ENCODE measurements at places on chromosomes 5 and 9. TPM values are rescaled to one million over a fixed set of nuclear protein-coding genes. Genes with fewer than 3 reads are reported as not detected.

Gene ADRA1B
- 14.8 TPM for total RNA-seq

GRCh38 chr5:1474866-1475543, 29.8 kb upstream of the SLC6A3 start:
- no peaks in the 10 kb centered on the region for H3K4me1 ChIP-seq
- peaks cover 36% of the 10 kb centered on the region for H3K36me3 ChIP-seq
- no peak overlapping the region for H3K4me3 ChIP-seq
- H3K27me3 ChIP-seq: no peaks in the 10 kb centered on the region
- H3K27ac ChIP-seq: no peak overlapping the region

DNA sequence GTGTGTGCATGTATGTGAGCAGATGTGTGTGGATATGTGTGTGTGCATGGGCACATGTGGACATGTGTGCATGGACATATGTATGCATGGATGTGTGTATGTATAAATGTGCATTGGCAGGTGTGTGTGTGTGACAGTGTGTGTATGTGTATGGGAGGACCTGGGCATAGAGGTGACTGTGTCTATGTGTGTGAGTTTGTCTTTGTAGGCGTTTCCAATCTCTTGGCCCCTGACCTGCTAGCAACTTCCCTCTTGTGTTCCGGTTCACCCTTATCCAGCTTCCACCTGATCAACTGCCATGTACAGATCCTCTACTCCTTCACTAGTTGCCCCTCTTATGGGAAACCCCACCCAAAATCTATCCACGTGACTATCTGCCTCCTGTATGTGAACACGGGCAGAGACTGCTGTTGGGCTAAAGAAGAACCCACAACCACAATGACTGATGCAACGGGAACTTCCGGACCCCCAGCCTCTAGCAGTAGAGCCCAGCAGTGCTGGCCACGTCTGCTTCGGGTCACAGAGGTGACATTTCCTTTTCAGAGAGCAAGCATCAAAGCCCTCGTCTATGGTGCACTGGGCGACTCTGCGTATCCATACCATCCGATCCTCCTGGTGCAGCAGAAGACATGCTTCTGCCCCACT, 24.9 kb upstream of the GADD45G start:
- no peaks in the 10 kb centered on the region for H3K27me3 ChIP-seq
- H3K27ac ChIP-seq: no peak overlapping the region
- H3K4me1 ChIP-seq: no peaks in the 10 kb centered on the region
- DNase-seq: no peak

- H3K36me3 ChIP-seq: no peaks in the 10 kb centered on the region
- H3K27me3 ChIP-seq: no peaks in the 10 kb centered on the region
- no peak for DNase-seq
- H3K4me3 ChIP-seq: no peak overlapping the region
These were observed 622.3 kb downstream of the SEMA5A start for GRCh38 chr5:8923526-8923925.

Gene RASGRF2
- total RNA-seq: 6.9 TPM

Gene SPINK14
- not detected for total RNA-seq

GRCh38 chr5:164377746-164378145, 872.3 kb downstream of the MAT2B start:
- no peak overlapping the region for H3K27ac ChIP-seq
- DNase-seq: no peak
- no peaks in the 10 kb centered on the region for H3K36me3 ChIP-seq
- no peaks in the 10 kb centered on the region for H3K27me3 ChIP-seq
- H3K4me3 ChIP-seq: no peak overlapping the region

GRCh38 chr9:70805949-70806348, 315.5 kb downstream of the TRPM3 start:
- no peak for DNase-seq
- H3K27me3 ChIP-seq: no peaks in the 10 kb centered on the region
- H3K36me3 ChIP-seq: no peaks in the 10 kb centered on the region
- no peaks in the 10 kb centered on the region for H3K4me1 ChIP-seq

DNA sequence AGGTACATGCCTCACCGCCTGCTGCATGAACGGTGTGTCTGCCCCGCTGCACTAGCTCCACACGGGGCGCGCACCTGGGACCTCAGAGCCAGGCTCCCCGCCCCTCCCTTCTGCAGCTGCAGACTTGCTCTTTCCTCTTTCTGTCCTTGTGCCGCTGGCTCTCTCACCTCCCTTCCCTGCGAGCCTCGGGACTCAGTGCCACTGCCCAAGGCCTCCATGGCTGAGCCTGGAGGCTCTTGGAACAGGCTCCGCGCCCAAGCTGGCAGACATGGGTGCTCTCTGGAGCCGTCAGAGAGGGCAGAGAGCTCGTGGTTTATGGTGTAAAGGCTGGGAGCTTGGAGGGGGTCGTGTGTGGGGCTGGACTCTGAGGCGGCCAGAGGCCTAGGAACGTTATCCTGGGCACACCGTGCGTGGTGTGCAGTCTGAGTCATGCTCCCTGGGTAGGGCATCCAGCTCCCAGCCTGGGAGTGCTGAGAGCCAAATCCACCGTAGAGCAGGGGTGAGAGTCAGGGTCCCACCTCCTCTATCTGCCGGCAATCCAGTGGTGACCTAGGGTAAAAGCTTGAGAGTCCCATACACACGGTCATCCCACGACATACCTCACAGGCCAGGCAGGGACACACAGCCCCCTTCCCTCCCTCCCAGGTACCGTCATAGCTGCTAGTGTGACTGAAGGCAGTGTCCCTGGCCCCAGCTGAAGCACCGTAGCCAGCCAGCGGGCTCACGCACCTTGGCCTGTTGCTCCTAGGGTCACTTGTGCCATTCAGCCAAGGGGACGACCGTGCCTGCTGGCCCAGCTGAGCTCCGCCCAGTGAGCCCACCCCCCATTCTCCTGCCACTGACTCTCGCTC, 22.4 kb downstream of the GOLGA2 start:
- H3K4me1 ChIP-seq: no peaks in the 10 kb centered on the region
- no peak overlapping the region for H3K27ac ChIP-seq
- H3K4me3 ChIP-seq: no peak overlapping the region
- no peaks in the 10 kb centered on the region for H3K27me3 ChIP-seq

GRCh38 chr9:15180124-15180523, 126.9 kb downstream of the TTC39B start:
- no peak for DNase-seq
- H3K27me3 ChIP-seq: no peaks in the 10 kb centered on the region
- H3K27ac ChIP-seq: no peak overlapping the region
- peaks cover 16% of the 10 kb centered on the region for H3K36me3 ChIP-seq
- H3K4me1 ChIP-seq: no peaks in the 10 kb centered on the region

DNA sequence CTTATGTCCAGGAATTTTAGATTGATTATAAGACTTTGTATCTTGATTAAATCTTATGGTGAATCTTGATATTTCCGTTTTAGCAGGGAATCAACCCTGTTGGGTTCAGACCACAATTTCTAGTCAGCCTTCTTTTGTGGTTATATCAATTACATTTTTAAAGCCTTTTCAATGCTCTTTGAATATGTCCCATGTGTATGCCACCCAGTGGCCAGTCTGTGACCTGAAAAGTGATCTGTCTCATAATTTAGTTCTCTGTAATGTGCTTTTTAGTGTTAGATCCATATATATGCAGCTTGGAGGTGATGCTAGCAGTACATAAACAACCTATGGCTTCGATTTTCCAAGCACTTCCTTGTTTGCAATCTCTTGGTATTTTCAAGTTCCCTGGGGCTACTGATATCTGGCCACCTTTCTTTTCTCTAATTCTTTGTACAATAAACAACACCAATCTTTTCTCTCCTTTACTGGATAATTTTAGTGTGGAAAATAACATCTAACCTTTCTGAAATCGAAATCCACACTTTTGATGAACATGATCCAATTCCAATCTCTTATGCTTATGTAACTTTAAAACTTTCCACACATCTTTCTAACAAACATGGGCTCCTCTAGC, 28.8 kb downstream of the PDE8B start:
- no peaks in the 10 kb centered on the region for H3K36me3 ChIP-seq
- H3K4me1 ChIP-seq: no peaks in the 10 kb centered on the region
- no peaks in the 10 kb centered on the region for H3K27me3 ChIP-seq
- DNase-seq: no peak

Gene MELK
- total RNA-seq: not detected

GRCh38 chr9:109097146-109097545, 22.6 kb downstream of the TMEM245 start:
- H3K27ac ChIP-seq: no peak overlapping the region
- DNase-seq: no peak
- no peaks in the 10 kb centered on the region for H3K27me3 ChIP-seq
- H3K4me1 ChIP-seq: peaks cover 44% of the 10 kb centered on the region

GRCh38 chr9:31045810-31046209, 1338.6 kb upstream of the ACO1 start:
- H3K27ac ChIP-seq: no peak overlapping the region
- no peaks in the 10 kb centered on the region for H3K27me3 ChIP-seq
- H3K4me3 ChIP-seq: no peak overlapping the region

DNA sequence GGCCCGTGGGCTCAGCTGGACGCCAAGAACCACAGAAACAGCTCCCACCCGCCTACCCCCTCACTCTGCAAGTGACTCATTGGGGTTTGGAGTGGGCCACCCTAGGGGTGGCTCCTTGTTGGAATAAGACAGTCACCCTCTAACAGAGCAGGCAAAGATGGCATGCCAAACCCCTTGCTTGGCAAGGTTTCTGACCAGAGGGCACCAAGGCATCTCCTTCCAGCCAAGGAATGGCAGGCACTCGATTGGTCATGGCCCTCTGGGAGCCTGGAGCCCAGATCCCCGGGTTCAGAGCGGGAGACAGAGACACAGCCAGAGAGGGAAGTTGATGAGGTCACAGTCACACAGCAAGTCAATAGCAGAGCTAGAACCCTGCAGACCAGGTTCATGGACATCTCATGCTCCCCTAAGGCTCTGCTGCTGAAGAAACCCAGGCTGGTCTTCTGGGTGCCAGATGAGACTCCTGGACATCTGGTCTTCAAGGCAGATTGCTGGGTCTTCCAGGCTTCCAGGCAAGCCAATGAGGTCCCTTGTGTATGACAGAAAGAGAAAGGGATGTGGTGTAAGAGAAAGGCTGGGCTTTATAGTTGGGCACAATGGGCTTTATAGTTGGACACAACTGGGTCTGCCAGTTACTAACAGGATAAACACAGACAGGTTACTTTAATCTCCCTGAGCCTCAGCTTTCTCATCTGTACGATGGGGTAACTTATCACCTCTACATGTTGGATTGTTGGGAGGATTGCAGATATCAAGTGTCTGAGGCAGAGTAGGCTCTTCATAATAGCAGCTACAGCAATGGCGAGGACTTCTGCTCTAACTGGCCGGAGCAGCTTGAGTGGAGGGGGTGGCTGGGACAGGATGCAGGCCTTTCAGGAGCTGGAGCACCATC, 23.3 kb upstream of the KIF12 start:
- no peak overlapping the region for H3K27ac ChIP-seq
- H3K27me3 ChIP-seq: no peaks in the 10 kb centered on the region
- H3K36me3 ChIP-seq: no peaks in the 10 kb centered on the region
- no peaks in the 10 kb centered on the region for H3K4me1 ChIP-seq

Gene TRIP13
- not detected for total RNA-seq

Gene CNTFR
- total RNA-seq: 13.7 TPM

All from thoracic aorta (tissue), 2 donors.